ENCODE measurements at places on chromosomes 13 and 19.
A peak's percentile ranks its signal among the peaks of the same experiment; 100 is the strongest.

GRCh38 chr13:74129500-74130191, 4.6 kb downstream of the KLF12 start:
- DNase-seq = peak; percentile 44

DNA sequence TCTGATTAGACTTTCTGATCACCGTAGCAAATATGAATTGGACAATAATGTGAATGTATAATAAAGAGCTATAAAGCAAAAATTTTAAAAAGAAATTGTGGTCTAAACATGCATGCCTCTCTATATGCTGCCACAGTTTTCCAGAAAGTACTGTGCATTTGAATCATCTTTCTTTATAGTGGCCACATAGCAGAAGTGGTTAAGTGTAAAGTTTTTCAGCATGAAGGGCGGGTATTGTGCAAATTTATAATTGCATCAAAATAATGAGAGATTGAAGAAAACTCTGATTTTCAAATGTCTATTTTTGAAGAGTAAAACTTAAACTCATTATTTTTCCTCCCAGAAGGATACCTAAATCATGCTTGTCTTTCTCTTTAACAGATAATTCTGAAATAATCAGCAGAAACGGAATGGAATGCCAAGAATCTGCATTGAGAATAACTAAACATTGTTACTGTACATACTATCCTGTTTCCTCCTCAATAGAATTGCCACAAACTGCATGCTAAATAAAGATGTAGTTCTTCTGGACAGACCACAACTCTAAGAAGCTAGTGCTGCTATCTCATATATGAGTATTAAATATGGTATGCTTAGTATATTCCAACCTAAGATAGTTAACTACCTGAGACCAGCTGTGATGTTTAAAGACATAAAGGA, 42.9 kb upstream of the RAP2A start:
- no peak for DNase-seq

DNA sequence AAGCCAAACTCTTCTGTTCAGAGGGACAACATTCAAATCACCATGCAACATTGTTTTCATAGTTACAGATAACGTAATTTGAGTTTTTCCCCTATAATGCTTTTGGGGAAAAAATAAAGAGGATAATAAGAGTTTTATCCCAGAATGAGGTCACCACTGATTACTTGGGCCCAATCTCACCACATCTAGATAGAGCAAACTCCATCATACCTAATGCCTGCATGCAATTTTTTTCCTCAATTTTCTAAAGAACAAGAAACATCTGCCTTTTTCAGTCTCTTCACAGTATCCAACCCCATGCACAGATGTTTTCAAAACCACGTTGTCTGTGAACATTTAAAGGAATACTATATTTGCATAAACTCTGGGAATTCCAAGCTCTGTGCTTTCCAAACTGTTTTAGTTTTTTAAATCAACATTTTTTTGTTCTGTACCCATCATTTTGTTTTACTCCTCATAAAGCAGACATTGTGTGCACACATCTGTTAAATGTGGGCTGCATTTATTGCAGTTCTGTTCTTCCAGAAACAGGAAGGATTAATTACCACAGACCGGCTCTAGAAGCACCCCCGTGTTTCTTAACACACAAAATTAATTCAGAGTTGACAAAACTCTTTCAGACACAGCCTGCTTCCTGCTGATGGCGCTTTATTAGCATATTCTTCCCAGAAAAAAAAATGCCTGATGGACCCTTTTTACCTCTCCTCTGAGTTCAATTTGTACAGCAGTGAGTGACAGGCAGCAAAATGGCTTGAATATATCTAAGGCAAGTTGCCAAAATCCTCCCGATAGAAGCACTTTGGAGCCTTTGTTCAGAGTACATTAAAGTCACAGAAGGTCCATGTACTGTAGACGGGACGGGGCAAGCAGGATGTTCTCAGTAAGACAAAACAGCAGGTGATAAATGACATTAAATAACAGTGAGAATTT, 1171.9 kb downstream of the EFNB2 start:
- no peak for DNase-seq

DNA sequence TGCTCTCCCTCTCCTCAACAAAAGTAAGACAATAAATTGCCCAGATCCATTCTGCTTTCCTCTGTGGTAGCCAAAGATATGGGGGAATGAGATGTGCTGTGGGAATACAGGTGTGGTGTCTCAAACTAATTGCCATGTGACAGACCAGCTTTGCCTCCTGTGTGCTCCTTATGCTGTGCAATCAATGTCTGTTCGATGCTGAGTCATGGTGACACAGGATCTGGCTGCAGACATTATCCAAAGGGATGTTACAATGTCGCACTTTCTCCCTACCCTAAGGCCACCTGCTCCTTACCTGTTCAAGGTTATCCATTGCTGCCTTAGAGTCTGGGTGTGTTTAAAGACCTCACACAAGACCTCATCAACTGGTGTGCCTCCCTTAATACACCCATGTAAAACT, 32.5 kb downstream of the FGF14 start:
- DNase-seq = peak; percentile 3

GRCh38 chr13:55440465-55441085, 1700.1 kb upstream of the PRR20A start:
- DNase-seq = no peak

DNA sequence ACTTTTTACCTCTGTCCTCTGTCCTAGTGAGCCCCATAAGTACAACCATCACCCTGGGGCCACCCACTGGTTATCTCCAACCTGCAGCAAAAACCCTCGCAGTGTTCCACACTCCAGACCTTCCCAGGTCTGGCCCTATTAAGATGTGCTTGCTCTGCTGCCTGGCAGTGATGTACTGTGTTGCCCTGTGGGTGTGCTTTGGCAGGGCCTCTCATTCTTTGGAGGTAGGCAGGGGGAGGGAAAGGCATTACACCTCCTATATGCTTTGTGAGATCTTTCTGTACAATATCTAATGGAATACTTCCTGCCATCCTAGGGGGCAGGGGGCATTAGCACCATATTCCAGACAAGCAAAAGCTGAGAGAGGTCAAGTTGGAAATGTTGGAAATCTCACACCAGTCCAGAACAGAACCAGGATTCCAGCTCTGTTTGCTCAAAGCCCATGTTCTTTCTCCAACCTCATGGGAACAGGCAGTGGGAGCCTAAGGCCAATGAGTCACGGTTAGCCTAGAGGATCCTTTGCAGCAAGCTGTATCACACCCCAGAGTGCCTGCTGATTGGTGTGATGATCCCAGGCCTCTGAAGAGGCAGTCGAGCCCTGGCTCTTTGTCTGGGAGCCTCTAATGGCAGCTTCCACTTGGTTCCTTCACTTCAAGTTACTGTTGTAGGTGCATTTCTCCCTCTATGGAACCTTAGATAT, 59.7 kb upstream of the UBL3 start:
- peak; percentile 76 for DNase-seq

DNA sequence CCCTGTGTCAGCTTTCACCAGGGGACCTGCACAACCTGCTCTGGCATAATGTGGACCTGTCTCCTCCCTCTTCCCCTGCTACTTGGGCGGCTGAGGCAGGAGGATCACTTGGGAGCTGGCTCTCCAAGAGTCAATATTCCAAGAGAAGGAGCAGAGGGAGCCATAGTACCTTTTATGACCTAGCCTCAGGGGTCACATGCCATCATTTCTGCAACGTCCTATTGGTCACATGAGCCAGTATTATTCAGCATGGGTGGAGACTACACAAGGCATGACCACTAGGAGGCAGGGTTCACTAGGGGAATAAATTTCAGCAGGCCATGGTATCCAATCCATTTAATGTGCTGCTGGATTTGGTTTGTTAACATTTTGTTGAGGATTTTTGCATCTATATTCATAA, 12.0 kb upstream of the SHFL start:
- peak; percentile 24 for DNase-seq

DNA sequence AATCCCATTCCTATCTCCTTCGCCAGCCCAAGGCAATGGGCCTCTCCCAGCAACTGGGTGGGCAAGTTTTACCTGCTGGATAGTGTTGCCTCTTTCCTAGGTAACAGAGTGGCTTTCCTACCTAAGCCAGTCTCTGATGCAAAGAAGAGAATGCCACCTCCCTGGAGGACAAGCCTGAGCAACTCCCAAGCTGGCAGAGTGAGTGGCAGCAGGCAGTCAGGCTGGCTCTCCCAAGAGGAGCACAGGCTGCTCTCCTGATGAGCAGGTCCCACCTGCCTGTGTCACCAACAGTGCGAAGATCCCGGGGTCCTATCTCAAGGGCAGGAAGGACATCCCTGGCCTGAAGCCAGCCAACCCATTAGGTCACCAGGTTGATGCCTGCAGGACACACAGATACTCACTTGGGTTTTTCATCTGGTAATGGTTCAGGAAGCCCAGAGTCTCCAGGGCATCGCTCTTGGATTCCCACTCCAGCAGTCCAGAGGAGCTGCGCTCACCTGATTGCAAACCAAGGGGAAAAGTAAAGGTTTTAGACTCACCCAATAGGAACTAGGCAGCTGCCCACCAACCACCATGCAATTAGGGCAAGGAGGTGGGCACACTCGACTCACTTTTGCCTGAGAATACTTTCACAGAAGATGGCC, 5.5 kb upstream of the ECH1 start:
- no peak for DNase-seq

- no peak for DNase-seq
These were observed 15.5 kb upstream of the KIR3DL3 start for GRCh38 chr19:54708781-54709180.

DNA sequence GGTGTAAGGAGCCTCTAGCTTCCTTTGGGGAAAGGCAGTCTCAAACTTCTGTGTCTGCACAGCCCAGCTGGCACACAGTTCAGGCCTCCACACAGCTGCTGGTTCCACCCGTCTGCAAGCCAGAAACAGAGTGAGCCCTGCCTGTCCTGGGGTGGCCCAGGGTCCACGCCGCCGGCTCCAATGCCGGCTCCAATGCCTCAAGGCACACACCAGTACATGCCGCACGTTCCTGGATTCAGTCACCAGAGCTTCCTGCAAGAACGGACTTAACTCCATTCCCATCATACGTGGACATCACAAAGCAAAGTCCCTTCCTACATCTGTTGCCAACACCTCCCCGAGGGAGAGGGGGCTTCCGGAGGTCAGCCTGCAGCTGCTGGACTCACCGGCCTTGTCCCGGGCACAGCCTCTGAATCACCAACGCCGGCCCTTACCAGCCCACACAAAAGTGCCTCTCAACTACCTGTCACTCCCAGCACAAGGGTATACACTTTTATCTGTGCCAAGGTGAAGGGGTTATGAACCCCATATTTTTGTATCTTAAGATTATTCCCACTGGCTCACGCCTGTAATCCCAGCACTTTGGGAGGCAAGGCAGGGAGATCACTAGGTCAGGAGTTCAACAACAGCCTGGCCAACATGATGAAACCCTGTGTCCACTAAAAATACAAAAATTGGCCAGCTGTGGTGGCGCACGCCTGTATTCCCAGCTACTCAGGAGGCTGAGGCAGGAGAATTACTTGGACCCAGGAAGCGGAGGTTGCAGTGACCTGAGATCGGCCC, 8.5 kb downstream of the SH3GL1 start:
- peak; percentile 84 for DNase-seq

DNA sequence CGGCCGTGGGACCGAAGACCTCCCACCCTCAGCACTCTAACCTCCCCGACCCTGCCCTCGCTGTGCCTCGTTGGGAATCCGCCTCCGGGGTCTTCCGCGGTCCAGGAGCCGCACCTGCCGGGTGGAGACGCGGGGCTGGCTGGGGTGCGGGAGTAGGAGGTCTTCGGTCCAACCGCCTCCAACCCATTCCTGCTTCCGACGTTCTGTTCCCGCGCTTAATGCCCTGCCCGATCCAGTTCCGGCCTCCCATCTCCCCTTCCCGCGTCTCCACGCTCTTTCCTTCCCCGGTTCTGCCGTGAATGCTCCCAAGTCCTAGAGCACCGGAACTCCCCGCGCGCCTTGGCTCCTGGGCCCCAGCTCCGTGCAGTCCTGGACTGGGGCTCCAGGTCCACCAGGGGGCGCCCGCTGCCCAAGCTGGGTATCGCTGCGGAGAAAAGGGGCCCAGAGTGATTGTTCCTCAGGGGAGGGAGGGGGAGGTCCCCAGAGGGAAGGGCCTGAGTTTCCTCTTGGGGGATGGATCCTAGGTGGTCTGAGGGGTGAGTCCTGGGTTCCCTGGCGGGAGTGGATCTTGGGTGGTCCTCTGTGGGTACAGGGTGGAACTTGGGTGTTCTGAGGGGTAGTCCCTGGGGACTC, 14.1 kb upstream of the TNFSF9 start:
- DNase-seq = peak; percentile 73

DNA sequence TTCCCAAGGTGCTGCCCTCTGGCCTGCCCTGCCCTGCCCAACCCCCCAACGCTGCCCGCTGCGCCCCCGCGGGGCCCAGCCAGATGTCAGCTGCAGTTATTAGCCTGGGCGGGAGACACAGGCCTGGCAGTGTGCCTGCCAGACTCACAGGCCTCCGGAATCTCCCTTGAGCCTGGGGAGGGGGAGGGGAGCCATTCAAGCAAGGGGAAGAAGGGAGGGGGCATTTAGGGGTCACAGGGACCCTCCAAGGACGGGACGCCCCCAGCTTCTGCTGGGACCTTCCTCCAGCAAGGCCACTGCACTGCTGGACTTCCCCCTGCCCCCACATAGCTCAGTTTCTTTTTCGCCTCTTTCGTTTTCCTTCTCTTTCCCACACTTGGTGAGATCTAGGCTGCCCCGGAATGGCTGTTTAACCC, 2.6 kb upstream of the JUNB start:
- DNase-seq = peak; percentile 81

DNA sequence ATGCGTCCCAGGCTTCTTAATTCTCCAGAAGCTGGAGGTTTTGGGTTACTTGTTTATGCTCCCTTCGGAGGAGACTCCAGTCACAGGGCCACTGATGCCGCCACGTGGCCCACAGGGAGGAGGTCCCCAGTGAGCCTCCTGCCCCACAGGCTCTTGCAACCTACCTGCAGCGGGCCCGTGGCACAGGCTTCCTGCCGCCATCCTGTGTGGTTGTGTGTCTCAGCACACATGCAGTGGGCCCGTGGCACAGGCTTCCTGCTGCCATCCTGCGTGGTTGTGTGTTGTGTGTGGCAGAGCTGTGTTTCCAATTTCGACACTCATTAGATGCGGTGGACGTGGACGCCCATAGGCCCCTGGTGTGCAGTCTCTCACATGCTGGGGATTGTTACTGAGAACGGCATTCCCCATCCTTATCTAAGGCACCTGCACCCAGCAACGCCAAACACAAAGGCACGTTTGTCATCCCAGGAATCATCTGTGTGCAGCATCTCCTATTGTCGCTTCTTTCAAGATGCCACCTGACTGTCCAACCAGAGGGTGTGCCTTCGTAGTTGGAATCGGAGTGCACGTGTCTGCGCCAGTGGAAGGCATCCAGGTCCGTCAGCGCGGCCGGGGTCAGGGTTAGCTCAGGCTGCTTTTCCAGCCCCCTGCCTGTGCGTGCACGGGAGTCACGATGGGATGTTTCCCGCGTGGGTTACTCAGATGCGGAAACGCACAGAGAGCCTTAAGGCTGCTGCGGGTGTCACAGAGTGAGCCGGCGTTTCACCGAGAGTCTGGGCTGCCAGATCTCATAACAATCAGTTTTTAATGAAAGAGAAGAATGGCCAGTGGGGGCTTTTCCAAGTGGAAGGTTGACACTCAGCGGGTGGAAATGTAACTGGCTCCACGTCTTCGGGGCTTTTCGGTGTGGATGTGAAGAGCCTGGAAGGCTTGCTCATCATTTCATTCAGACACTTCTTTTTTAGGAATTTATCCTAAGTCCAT, 119.8 kb downstream of the ATP11A start:
- no peak for DNase-seq

Data from fibroblast of villous mesenchyme (primary cell).